ENCODE measurements at places on chromosomes 16 and 17.

GRCh38 chr16:1019231-1020090 lies 37.9 kb downstream of the SOX8 start:
- DNase-seq: peak; percentile 80

GRCh38 chr17:10183931-10184930 lies 14.2 kb downstream of the GAS7 start:
- no peak for DNase-seq

DNA sequence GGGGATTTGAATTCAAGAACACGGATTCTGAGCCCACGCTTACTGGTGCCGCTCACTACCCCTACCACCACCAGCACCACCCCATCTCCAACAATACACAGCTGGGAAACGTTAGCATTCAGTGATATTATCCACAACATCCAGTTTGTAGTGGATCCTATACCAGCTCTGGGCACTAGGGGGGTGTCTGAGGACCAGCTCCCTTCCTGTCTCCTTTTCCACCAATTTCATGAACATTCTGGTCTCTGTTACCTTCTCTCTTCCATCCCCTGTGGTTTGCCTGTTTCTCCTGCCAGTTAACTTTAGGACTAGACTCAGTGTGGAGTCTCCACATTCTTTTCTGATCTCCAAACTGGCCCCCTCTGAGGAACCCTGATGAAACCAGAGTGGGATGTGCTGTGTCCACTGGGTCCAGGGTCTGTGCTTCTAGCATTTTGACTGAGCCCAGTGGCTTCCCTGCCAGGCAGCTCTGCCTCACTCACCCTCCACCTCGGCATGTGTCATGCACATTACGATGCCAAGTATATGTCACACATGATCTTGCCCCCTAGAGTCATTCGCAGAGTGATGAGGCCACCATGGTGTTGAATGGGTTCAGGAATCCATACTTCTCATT lies 187.0 kb upstream of the CDH13 start:
- no peak for DNase-seq

GRCh38 chr16:5615868-5616642 lies 518.5 kb upstream of the EEF2KMT start:
- DNase-seq: peak; percentile 47

Data from left hindlimb (tissue), 1 donor.